ENCODE measurements at places on chromosomes 6 and 20.

GRCh38 chr20:22652681-22653588, 68.6 kb upstream of the FOXA2 start:
- peak; percentile 49 for DNase-seq

DNA sequence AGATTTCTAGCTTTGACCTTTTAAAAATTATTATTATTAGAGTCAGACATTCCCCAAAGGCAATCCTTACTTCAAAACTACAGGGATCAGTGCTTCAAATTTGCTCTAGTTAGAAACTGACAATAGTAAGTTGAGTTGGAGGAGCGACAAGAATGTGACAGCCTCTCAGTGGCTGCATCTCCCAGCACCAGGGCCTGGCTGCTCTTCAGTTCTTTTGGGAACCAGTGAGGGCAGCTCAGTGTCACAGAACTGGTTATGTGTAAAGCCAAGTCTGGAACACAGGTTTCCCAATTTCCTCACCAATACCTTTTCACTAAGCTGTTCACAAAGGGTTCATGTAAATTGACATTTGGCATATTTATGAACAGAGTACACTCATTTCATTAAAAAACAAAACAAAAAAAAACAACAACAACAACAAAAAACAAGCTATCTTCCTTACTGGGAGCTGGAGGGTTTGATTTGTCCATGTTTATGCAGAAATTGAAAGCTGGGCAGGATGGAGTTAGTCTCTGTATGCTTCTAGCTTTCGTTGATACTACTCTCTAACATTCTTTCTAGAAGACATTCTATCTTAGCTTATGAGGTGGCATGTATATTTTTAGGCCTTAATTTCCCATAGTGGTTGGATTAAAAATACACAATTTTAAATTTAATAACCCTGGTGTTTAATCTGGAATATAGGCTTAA, 95.0 kb downstream of the SAMD5 start:
- DNase-seq, result peak; percentile 17

- DNase-seq, result peak; percentile 49
Measured at GRCh38 chr6:15464211-15464725, 198.6 kb downstream of the DTNBP1 start.

- DNase-seq, result peak; percentile 95
Measured at GRCh38 chr6:33161354-33162331, 30.6 kb downstream of the COL11A2 start.

DNA sequence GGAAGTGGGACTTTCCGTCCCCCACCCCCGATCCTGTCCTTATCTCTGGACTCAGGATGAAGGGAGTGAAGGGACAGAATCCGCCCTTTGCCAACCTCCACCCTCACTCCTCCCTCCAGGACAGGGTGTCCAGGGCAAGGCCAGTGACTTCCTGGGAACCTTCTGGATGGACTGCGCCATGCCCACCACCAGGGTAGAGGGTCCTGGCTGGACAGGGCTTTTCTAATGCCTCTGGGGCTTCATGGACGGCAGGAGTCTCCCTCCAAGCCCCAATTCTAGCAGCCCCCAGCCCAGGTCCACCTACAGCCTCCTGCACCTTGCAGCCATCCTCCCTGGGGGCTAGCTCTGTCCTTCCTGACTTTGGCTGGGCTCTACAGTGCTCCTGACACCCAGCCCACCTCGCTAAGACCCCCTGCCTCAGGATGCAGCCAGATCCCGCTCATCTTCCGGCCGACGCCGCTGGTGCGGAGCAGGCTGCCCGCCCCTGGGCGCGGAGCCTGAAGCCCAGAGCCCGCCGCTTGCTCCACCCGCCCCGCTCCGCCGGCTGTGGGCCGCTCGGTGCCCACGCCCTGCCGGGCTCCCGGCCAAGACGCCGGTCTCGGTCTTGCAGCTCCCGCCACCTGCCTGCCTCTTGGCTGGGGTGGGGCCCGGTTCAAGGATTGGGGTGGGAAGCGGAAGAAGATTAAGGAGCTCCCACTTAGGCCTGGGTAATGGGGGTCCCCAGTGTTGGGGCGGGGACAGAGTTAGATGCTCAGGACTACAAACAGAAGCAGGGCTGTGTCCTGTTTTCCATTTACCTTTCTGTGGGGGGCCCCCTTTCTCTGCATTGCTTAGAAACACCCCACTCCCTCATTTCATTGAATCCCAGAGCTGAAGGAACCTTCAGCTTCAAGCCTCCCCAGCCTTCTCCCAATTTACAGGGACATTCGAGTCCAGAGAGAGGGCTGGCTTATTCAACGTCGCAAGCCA, 72.8 kb downstream of the MDGA1 start:
- DNase-seq, result peak; percentile 75

DNA sequence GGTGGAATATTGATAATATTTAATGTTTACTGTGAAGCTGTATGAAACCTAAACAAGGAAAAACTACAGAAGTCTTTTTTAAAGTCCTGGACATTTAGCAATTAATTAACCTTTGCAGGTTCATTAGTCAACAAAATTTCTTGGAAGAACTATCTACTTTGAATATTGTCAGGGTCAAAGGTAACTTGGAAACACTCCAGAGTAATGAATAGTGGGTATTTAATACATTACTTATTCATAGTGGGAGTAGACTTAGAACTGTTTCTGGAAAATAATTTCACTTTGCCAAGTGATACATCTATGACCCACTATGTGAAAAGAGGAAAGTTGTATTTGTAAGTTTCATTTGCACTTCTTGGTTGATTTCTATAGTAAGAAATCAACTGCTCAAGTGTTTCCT, 319.1 kb downstream of the TFAP2B start:
- DNase-seq, result no peak

DNA sequence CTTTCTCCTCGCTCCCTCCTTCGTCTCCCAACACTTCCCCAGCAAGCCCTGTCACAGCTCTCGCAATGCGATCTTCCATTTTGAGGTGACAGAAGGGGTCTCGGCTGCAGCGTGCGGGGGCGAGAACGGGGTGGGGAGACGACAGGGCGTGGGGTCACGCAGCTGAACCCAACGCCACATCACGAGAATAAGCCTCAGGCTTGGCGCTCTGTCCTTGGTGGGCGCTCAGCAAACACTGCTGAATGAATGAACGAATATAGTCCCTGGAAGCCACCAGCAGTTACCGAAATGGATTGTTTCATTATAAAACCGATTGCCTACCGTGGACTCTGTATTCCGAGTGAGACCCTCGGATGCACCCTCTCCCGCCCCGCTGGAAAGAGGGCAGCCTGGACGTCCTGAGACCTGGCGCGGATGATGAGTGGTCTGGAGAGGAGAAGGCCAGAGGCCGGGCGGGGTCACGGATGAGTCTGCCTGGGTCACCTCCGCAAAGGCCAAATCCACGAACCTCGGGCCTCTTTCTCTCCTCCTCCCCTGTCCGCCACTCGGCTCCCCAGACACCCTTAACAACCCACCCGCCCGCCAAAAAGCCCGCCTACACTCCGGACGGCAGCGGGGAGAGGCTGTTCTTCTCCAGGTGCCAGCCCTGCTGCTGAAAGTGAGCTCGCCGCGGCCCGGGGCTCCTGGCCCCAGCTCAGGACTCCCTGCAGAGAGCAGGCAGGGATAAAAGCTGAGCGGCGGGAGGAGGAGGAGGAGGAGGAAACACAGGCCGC, 3.7 kb downstream of the NRN1 start:
- DNase-seq, result no peak

DNA sequence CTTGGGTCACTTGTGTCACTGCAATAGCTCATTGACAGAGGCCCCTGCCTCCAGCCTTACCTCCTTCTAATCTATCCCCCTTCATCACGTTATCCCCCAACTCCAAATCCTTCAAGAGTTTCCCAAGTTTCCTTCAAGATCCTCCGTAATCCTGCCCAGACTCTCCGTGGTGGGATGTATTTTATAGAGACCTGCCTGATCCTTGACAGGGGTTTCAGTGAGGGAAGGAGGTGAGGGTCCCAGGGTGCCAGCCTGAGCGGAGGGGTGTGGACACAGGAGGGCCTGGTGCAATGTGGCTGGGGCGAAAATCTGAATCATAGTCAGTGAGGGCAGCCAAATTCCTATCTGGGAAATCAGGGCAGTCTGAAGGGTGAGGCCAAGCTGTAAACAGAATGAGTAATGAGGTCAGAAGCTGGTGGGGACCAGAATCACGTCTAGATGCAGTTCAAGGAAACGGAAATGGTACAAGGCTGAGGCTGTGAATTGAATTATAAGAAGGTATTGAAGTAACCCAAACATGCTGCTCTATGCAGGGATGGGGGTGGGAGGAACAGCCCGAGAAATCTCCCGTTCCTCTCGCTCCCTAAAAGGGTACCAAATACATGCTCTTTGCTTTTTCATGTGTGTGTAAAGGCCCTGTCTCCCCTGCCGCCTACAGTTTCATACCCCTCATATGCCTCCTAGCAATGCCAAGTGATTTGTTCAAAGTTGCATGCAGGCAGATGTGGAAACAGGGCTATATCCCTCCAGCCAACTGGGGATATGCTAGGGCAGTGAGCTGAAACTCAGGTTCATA, 35.4 kb upstream of the PIM1 start:
- peak; percentile 26 for DNase-seq

- no peak for DNase-seq
Measured at GRCh38 chr20:23061262-23061661, 11.8 kb upstream of the THBD start.

DNA sequence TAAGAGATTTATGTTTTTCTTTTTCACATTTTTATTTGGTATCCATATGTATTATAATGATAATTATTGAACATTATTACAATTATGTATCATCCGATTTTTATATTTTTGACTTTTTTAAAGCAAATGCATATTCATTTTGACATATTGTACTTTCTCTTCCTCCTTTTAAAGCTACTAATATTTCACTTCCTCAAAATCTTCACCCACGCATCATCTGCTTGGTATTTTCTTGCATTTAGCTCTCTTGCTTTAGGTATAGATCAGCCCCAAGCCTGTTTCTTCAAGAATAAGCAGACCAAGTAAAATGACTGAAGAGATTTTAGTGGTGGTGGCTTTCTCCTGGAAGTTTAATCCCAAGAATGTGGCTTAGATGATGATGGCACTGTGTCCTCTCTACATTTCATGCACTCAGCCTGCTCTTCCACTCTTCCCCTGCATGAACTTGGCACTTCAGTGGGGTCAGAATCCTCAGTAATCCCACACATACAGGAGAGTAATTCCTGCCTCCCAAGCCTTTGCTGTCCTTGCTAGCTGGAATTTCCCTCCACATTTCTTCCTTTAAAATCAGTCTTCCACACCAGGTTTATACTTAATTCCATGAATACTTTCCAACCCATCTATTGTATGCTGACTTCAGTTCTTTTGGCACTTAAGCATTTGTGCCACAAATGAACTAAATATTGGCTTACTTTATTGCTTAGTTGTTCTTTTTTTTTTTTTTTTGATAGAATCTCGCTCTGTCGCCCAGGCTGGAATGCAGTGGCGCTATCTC, 8.2 kb downstream of the NCOA7 start:
- no peak for DNase-seq

Data from iPS-NIHi11 (cell line).